ENCODE measurements at places on chromosomes 11 and 22.
A peak's percentile ranks its signal among the peaks of the same experiment; 100 is the strongest.

DNA sequence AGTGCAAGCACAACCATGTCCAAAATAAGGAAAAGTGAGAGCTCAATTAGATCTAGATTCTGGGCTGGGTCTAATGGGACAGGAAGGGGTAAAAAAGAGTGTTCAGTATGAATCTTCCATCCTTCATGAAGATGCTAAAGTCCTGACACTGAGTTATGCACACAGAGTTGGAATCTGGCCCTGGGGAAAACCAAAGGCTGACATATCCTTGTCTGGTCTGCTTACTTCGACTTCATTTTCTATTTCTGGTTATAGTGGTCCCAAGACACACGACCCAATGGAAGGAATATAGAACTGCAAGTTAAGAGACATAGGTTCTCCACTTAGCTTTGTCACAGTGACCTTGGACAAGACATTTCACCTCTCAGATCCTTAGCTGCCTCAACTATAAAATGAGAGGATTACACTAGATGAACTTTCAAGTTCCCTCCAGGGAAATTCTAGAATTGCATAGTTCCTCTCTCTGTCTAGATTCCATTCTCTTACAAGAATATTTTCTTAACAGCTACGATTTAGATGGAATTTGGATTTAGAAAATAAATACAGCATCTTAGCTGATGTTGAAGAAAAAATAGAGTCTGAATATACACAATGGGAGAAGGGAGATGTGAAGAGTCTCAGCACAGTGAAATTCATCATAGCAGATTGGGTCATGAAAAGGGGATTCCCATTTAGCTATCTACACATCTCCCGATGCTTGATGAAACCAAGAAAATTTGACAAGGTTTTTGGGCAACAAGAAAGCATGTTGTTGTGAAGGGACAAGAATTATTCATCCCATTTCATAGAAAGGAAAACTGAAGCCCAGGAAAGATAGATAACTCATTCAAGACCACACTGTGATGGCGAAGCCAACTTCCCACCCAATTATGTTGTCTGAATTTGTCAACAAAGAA lies 3.3 kb downstream of the BLID start:
- DNase-seq = no peak

GRCh38 chr22:35900483-35901168 lies 128.0 kb downstream of the RBFOX2 start:
- no peak for DNase-seq

DNA sequence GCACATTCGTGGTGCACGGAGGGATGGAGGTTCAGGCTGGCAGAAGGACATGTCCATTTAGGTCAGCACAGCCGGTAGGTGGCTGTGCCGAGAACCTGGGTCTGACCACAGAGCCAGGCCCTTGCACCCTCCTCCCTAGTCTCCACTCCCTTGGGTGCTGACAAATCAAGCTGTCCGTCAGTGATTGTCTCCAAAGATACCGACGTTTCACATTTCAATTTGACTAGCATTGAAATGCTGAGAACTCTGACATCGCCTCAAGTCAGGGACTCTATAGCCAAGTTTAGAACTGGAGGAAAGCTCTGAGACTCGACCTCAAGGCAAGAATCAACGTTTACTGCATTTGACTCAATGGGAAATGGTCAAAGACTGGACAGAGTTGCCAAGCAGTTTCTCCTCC lies 1321.1 kb downstream of the TBC1D22A start:
- no peak for DNase-seq

- no peak for DNase-seq
Measured at GRCh38 chr11:112288021-112288420, 27.4 kb upstream of the PLET1 start.

GRCh38 chr11:116376547-116376946 lies 396.2 kb downstream of the BUD13 start:
- DNase-seq = no peak

DNA sequence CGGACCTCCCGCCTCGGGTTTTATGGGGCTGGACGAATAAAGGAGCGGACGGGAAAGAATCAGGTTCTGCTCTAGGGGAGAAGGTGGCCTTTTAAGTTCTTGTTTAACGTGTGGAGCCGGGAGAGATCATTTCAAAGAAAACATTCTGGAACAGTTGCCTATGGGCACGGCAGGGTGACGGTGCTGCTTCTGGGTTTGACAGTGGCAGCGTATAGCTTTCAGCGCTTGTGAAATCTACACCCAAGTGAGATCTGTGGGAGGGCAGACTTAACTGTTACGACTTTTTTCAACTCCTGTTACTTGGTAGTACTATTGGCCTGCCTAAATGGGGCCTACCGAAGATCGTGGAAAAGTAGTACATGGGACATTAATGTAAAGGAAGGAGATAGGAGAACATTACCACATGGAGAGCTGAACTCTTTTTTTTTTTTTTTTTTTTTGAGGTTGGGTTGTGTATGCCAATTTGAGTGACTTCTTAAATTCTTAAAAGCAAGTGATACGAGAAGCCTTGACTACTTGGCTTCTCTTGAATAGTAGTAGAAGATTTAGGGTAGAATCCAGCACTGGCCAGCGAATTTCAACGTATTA lies 743 bp downstream of the USP47 start:
- peak; percentile 66 for DNase-seq

- DNase-seq = peak; percentile 67
Measured at GRCh38 chr22:17774206-17774925, at the start of gene BID. Gene BID (minus strand): TSS chr22:17774469. CDS start chr22:17750116, 24,353 bp downstream.

DNA sequence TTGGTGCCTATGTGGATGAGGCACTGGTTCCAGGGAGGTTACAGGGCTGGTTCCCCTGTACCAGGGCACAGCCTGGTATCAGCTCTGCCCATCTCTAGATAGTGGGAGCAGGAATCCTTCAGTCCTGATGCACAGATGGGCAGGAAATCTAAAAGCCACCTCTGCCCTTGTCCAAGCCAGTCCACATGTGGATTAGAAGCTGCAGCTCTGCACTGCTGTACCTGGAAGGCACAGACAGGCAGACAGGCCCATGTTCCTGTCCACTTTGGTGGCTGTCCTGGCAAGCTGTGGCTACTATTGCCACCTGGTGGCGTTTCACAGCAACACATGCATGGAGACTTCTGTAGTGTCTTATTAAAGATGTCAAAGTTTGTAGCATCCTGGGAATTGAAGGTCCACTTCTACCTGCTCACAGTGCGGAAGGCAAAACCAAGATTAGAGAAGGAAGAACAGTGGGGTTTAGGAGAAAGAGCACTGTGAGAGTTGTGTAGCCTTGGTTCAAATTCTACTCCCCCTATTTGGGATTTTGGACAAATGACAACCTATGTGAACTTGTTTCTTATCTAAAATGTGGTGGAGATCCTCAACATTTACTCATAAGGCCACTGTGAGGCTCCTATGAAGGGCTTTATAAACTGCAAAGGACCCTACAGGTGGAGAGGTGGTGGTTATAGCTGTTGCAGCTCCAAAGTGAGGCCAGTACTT lies 30.1 kb downstream of the NAV2 start:
- DNase-seq = peak; percentile 73

DNA sequence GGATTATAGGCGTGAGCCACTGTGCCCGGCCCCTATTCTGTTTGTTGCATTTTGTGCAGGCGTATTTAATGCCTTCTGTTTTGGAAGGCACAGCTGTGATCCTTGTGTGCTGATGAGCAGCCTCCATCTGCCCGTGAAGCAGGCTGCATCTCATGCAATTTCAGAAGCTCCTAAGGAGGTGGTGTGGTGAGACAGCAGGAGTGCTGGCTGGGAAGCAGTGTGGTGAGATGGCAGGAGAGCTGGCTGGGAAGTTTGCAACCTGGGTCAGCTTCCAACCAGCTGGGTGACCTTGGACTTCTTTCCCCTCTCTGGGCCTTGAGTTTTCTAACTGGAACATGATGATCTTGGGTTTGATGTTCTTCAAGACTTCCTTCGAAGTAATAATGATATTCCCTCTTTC lies 525.1 kb downstream of the TBC1D22A start:
- no peak for DNase-seq

- DNase-seq = no peak
Measured at GRCh38 chr22:16717699-16718558, 107.3 kb downstream of the XKR3 start.

GRCh38 chr11:121610706-121611105 lies 157.9 kb upstream of the SORL1-AS1 start:
- DNase-seq = no peak

- no peak for DNase-seq
Measured at GRCh38 chr22:45462034-45462655, 40.5 kb upstream of the FBLN1 start.

DNA sequence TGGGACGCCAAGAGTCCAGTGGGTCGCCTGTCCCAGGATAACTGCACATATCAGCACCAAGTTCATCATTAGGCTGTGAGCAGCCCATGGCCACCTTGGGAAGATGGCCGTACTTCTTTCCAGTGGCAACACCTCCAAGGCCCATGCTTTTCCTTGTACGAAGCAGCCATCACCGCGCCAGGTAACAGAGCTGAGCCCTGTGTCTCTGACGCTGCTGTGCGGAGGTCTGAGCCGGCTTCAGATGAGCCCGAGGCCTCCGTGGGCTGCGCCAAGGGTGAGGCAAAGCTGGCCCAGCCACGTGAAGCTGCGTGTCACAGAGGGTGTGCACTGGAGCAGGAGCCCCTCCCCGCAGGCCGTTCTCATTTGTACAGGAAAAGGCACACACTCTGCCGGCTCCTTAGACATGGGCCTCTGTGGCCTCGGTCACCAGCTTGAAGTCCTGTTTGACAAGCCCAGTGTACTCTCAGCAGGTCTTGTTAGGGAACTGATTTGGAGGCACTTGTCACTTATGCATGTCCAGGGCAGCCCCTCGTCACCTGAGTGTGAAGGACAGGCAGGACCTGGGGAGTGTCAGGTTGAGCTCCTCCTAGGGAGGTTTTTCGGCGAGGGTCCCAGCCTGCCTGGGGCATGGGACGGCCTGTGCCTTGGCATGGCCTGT lies 401.5 kb downstream of the TBC1D22A start:
- DNase-seq = no peak

DNA sequence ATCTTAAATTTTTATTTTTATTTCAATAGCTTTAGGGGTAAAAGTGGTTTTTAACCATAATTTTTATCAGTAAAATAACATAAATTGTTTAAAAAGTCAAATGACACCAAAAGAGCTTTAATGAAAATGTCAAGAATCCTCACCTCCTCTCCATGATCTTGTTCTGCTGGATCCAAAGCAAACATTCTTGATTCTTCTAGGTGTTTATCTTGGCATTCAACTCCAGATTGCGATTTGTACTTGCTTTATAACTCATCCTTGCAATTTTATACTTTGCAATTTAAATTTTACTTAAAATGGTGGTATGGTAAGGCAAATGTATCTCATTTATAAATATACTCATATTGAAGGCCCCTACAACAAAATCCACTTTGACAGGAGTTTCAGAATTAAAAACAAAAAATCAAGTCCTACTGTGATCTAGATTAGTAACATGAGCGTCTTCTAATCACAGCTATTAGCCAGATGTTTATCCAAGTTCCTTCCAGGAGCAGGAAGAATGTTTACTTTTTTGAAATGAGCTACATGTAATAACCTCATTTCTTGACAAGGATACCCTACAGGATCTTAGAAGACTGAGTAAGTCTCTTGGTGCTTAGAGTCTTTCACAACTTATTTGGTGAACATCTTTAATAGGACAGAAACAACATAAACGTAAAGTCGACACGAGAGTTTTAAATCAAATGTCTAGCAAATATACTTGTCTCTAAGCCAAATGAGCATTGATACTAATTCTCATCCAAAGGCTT lies 72.4 kb upstream of the CARD18 start:
- no peak for DNase-seq

DNA sequence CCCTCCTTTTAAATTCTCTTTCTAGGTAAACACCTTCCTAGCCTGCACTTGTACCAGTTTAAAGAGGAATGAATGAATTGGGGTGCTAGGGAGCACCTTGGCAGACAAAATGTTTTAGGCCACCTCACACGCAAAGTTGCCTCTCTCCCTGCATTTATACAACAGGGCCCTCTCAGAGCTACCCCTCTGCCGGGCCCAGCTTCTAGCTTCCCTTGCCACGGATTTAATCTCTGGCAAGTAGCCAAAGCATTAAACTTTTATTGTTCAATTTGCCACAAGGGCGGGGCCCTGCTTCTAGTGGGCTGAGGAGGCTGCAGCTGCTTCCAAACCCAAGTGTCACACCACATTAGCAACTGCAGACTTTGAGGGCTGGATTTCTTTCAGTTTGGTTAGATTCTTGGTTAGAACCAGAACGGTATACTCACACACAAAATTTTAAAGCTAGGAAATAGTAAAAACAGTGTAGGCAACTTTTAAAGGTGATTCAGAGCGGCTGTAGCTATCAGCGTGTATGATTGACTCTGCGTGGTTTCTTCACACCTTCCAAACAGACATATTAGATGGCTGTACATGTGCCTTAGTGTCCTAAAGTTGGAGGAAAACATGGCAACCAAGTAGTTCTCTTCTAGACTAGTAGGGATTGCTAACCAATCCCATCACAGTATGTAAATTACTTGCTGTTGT lies 6.5 kb downstream of the KREMEN1 start:
- no peak for DNase-seq

- no peak for DNase-seq
Measured at GRCh38 chr22:23835484-23836144, 3.2 kb downstream of the DERL3 start.

DNA sequence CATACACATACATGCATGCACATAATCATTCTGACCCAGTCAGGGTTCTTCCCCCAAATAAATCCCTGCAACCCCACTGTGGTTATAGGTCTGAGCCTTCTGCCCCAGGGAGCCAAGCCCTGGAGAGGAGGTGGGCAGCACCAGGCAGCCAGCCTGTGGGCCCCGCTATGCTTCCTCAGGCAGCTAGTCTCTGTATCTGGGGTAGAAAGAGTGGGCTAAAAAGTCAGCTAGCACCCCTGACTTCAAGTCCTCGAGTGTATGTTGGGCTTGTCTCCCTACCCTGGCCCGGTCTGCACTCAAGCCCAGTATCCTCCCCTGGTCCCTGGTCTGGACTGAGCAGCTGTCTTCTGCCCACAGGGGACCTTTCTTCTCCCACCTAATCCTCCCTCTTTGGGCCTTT lies 28.0 kb downstream of the KCNQ1OT1 start:
- no peak for DNase-seq

DNA sequence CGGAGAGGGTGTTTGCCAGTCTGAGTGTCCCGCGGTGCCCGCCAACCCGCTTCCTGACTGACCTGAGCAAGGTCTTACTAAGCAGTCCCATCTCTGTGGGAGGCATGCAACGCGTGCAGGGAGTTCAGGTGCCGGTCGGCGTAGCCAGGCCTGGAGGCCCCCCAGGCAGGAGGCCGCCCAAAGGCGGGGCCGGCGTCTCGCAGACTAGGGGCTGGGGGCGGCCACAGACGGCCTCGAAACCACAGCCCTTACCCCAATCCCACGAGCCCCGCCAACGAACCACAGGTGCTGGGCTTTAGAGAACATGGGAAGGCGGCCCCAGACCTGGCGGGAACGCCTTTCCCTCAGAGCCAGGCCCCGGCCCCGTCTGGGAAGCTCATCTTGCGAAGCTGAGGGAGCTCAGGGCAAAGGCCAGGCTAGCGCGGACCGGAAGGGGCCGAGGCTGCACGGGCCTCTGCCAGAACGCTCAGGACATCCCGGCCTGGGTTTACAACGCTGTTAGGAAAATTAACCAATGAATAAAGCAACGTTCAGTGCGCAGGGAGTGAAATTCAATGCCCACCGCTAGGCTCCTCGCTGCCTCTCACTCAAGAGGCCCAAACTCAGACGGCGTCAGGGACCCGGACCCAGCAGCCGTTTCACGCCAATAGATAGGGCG lies 2.1 kb upstream of the MTFP1 start:
- DNase-seq = peak; percentile 47

- no peak for DNase-seq
Measured at GRCh38 chr11:133323354-133323753, 208.9 kb downstream of the OPCML start.

GRCh38 chr22:46676881-46677280 lies 56.7 kb downstream of the GRAMD4 start:
- DNase-seq = no peak

GRCh38 chr11:42249401-42249800 lies 789.9 kb upstream of the LRRC4C start:
- DNase-seq = no peak
